NCI-H187 treated with DMSO at 0.1 percent for 48 hours (cell line): ENCODE measurements at places on chromosomes 12 and 14.

DNA sequence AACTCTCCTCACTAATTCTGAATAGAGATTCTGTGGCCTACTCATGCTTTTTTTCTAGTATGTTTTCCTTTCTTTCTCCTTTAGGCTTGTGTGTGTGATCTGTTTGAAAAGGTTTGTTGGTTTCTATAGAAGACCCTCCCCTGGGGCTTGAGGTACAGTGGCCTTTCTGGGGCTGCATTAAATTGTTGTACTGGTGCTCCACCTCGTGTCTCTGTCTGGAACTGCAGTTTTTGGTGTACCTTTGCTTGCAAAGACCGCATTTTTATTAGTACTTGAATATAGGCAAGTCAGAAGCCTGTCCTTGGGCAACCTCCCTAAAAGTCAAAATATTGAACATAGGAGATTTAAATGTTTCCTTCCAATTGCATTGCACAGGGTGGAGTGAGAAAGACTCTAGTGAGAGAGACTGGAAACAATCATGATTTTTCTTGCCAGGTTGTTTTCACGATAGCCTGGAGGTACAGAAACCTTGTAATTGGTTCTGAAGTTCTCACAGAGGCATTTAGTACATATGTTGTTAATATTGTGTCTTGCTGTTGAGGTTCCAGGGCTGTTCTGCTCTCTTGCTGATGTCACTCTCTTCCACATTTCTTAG is 39.0 kb downstream of the SLCO1B1 start:
- DNase-seq = no peak

- DNase-seq = no peak
Observed at GRCh38 chr12:53063708-53064612, 14.1 kb downstream of the TNS2 start.

DNA sequence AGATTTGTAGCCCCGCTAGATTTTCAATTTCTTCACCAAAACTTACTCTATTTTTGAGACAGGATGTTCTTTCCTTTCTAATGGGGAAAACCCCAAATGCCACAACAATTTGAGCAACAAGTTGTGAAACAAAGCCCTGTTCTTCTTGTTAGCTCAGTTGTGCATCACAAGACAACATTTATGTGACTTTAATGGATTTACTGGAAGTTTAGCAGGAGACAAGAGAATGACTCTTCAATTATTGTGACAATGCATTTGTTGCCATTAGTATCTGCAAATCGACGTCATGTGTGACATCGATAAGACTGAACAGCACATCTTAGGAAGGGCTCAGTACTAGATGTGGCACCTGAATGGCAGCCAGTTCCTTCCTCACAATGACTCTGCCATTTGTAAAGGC is 1028.9 kb upstream of the TMEM132C start:
- no peak for DNase-seq

DNA sequence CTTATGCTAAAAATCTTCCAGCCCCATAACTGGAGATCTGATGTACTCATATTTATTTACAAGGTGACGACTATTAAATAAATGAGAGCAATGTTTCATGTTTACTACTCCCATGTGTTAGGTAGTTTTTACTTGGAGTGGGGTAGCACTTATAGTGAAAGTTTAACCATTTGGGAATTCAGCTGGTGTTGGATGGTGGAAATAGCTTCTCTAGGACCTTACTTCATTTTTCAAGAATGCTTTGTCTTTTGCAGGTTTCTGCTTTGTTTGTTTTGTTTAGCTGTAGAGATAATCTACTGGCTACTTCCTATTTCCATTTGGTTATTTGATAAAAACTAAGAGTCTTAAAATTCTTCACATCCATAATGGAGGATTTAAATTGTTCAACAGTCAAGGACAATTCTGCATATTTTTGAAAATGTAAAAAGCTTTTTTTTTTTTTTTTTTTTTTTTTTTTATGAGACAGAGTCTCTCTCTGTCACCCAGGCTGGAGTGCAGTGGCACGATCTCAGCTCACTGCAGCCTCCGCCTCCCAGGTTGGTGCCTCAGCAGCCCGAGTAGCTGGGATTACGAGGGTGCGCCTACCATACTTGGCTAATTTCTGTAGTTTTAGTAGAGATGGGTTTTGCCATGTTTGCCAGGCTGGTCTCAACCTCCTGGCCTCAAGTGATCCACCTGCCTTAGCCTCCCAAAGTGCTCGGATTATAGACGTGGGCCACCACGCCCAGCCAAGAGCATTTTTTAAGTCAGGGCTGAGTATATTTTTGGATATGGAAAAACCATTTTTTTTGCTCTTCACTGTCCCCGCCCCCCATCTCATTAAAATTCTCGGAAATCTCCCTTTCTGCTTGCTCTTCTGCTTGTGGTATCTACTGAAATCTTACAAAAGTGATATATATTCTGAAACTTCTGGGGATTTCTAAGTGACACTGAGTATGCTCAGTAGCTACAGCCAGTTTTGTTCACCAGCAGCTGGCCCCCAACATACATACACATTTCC is 1.4 kb upstream of the ABCD2 start:
- no peak for DNase-seq

GRCh38 chr14:76320486-76320885 is 55.5 kb upstream of the ESRRB start:
- no peak for DNase-seq
